ENCODE measurements at places on chromosomes 1 and 21.
A peak's percentile ranks its signal among the peaks of the same experiment; 100 is the strongest.

GRCh38 chr21:44771896-44772525, 29.6 kb downstream of the UBE2G2 start:
- no peak for DNase-seq

DNA sequence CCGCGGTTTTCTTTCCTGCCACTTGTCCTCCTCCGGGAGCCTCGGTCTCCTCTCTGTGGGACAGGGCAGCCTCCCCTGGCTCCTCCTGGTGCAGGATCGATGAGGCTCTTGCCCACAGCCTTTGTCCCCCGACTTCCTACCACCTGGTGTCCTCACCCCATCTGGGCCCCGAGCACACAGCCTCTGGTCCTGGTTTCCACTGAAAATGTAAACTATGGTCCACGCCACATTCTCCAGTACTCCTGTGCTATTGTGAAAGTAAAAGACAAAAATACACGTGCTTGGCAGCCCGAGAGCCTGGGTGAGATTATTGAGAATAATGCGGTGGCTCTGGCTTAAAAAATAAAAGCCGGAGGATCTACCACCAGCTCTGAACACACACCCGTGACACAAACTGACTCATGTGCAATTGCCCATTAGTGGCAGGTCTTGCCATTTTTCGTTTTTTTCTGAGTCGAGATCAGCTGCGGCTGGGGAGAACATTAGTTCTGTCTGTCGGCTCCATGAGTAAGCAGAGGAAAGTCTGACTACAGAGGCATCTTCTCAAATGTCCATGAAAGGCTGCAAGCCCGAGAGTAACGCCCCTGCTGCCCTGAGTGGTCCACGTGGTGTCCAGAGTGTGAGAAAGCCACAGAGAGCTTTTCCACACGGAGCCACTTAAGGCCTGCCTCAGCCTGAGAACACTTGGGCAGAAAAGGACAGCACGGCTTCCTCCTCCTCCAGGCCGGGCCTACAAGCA, 5.7 kb upstream of the COL6A2 start:
- DNase-seq, result no peak

DNA sequence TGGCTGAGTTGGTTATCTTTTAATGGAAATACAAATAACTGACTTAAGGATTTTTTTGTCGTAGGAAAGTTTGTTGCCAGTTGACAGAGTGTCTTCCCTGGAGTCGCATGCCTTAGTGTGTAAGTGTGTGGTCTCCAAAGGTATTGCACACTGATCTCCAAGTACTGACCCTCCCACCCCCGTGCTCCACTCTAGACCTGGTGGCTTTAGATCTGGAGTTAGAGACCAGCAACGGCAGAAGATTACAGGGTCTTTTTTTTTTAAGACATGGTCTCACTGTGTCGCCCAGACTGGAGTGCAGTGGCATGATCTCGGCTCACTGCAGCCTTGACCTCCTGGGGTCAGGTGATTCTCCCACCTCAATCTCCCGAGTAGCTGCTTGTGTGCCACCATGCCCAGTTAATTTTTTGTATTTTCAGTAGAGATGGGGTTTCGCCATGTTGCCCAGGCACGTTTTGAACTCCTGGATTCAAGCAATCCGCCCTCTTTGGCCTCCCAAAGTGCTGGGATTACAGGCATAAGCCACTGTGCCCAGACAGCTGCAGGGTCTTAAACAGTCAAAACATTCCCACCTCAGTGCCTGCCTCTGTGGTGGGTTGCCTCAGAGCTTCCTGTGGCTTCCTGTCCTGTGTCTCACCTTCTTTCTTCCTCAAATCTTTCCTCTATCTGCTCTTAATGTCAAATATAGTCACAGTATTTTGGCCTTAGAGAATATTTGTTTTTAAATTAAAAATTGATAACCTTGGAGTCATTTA, 6.9 kb downstream of the TRAPPC10 start:
- DNase-seq, result no peak

DNA sequence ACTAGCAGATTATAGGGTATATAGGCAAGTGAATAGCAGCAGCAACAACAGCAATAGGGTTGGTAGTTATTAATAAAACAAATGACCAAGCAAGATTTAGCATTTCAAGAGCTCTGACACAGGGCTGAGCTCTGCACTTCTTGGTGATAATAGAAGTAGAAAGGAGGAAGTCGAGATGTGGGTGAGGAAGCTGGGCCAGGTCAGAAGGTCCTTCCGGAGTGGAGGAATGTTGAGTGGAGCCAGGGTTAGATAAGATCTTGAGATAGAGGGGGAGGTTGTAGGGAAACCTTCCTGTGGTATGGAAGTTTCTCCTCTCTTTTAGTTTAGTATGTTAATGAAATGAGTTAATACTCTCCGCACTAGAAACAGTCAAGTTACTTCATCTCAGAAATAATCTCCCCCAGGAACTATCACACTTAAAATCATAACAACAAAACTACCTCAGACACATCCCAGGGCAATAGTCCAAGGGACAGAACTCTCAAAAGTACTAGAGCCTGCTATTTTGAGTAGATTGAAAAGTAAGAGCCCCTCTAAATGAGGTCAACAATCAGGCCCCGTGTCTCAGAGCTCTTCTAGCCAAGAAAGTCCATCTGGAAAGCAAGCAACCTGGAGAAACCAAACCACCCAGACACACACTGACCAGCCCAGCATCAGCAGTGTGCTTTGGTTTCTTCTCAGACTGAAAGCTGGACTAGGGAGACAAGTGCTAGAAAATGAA, 45.4 kb upstream of the ATP1B1 start:
- DNase-seq, result no peak

GRCh38 chr1:233859446-233859845, 45.0 kb upstream of the SLC35F3 start:
- DNase-seq, result no peak

DNA sequence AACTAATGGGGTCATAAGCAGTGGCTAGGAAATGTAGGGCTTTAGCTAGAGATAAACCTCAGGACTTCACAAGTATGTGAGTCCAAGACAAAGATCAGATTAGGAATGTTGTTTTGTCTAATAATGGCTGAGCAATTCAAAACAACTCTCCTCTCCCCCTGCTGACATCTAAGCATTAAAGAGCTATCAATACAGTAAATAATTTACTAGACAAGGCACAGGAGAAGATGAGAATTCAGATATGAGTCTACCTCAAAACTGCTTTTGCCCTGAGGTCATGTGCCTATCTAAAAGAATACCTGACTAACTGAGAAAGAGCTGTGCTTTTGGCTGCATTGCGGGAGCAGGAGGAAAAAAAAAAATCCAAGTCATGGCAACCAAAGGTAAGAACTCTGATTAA, 86.8 kb downstream of the SPATA17 start:
- no peak for DNase-seq

DNA sequence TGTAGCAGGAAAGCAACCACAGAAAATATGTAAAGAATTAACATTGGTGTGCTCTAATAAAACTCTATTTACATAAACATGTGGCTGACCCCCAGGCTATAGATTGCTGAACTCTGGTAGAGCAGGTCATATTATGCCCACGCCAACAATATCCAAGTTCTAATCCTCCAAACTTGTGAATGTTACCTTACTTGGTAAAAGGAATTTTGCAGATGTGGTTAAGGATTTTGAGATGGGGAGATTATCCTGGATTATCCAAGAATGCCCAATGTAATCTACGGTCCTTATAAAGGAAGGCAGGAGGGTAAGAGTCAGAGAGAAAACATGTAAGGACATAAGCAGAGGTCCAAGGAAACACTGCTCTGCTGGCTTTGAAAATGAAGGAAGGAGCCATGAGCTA, 201.0 kb downstream of the USH2A start:
- DNase-seq, result no peak

GRCh38 chr1:109216662-109217061, 2.9 kb downstream of the SARS1 start:
- no peak for DNase-seq

DNA sequence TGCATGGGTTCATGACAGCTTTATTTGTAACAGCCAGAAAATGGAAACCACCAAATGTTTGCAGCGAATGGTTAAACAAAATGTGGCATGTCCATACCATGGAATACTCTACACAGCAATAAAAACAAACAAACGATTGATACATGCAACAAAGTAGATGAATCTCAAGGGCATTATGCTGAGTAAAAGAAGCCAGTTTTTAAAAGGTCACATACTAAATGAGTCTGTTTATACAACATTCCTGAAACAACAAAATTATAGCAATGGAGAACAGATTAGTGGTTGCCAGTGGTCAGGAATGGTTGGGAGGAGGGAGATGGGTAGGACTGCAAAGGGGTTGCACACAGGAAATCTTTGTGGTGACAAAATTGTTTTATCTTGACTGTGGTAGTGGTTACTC, 202.4 kb upstream of the UBE2U start:
- DNase-seq, result no peak

DNA sequence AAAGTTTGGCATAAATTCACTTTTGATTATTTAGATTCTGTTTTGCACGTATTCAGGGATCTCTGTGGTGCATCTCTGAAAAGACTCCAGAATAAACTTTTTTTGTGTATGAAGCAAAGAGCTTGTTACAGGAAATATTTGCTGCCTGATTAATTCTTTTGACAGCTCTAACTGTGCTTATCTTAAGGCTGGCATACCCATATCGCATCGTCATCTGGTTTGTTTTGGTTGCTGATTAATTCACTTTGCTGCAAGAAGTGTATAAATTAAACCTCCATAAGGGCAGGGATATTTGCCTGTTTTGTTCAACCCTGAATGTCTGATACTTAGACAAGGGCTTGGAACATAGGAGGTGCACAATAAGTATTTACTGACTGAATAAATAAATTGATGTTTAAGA, 17.5 kb upstream of the DUSP10 start:
- DNase-seq, result no peak

DNA sequence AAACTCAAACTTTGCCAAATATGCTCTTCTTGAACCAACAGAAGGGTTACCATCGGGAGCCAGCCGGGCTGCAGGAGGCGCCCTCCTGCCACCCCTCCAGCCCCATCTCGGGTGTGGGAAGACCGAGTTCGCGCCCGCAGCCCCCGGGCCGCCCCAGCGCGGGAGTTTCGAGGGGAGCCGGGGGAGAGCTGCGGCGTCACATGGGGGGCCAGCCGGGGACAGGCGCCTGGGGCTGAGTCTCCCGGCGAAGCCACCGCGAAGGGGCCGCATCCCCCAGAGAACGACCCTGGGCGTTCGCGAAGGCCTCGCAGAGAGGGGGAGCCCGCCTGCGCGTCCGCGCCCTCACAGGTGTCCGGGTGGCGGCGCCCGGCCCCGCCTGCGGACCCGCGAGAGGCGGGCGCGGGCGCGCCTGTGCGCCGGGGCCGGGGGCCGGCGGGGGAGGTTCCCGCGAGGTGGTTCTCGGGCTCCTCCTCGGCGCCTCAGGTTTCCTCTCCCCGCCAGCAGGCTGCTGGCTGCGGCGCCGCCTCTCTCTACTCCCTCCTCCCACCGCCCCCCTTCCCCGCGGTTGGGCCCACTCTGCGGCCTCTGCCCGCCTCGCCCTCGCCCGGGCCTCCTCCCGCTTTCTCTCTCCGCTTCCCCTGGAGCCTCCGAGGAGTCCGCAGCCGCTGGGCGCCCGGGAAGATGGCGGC, at the start of gene RAVER2:
Gene RAVER2, plus strand, starts transcription at position 584 of the 689 bp plus-strand sequence. Its CDS starts 98 bp downstream, at position 682.
- peak; percentile 60 for DNase-seq

DNA sequence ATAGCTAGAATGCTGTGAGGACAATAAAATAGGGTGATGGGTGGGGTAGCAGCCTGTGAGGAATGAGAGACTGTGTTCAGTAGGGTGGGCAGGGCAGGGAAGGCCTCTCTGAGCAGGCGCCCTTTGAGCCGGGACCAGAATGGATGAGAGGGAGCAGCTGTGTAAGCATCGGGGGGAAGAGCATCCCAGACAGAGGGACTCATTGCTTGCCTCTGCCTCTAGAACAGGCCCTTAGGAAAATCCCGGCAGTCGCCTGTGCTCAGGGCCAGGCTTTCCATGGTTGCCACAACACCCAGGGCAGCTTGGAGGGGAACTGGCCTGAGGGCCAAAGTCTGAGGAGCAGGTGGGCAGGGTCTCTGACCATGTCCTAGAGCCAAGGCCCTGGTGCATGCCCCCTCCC, 774 bp downstream of the SLC2A7 start:
- no peak for DNase-seq

- DNase-seq, result no peak
These were observed 24.6 kb downstream of the RALGPS2 start for GRCh38 chr1:178749581-178750166.

DNA sequence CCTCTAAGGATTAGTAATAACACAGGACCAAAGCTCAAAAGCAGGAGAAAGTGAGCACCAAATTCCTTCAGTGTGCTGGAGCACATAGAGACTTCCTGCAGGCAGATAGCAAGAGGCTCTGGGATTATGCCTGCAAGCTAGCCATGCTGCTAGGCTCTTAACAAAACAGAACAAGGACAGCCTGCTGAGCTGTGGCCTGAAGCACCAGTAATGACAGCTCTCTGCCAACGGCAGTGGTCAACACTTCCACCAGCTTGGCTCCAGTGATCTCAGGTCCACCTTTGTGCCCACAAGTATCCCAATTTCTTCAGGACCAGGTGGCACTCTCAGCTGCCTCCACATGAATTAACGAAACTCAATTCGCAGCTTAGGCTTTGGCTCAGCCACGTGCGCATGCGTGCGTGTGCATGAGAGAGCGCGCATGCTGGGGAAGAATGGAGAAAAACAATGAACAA, 64.2 kb downstream of the SLC45A1 start:
- DNase-seq, result no peak

GRCh38 chr1:15454256-15454655, 2.3 kb upstream of the CELA2A start:
- DNase-seq, result no peak

- DNase-seq, result no peak
These were observed 4.2 kb downstream of the TFAP2E start for GRCh38 chr1:35577071-35577998.

DNA sequence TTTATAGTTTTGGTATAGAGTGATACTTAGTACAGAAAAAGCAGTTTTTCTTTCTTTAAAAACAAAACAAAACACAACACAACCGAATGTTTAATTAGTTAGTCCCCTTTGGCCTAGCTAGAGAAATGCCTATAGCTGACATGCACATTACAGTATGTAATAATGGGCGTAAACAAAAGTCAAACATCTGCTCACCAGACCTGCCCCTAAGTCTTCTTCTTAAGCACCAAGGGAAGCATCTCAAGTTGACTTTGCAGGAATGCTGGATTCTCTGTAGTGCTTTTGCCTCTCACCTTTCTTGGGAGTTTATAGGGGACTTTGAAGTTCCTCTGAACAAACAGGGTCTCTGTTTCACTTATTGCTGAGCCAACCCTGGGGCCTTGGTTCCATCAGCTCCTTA, 143.7 kb downstream of the TM2D1 start:
- no peak for DNase-seq

GRCh38 chr1:107352850-107353249, 212.0 kb downstream of the NTNG1 start:
- no peak for DNase-seq

GRCh38 chr1:213998785-213999184, 11.0 kb downstream of the PROX1 start:
- no peak for DNase-seq
